Small intestine (tissue), 16 donors: ENCODE measurements at places on chromosomes 3 and 15.
A peak's percentile ranks its signal among the peaks of the same experiment; 100 is the strongest.

- peak; percentile 40 for DNase-seq
Measured at GRCh38 chr3:58529516-58530353, 7.3 kb downstream of the ACOX2 start.

DNA sequence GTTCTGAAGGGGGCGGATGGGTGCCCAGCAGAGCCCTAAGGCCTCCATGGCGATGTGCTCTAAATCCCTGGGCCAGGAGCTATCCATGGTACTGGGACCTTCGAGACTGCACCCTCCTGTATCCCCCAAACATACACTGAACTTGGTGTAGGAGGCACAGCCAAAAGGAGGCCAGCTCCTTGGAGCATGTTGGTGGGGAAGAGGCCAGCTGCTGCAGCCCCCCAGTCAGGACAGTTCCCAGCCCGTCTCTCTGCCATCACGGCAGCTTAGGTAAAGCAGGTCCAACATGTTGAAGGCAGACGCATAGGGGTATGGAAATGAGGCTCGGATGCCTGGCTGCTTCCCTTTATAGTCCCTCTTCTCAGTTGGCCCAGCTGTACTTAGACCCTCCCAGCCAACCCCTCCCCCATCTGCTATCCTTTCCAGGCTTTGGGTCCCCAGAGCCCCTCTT is 1.8 kb downstream of the CAMKV start:
- DNase-seq = peak; percentile 68

DNA sequence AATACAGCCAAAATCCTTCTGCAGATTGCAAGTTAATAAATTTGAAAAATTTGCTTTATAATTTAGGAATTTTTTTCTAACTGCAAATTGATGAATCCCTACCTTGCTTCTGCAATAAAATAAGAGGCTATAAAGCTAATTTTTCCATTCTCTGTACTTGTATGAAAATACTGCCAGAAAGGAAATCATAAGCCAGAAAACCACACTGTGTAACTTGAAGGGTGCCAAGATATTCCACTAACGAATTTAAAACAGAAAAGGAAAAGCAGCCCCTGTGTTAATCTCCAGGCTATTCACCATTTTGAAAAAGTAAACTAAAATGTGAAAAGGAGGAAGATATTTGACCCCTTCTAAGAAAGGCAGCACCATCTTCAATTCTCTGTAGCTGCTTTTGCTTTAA is 557.9 kb upstream of the ZNF385D start:
- no peak for DNase-seq

- DNase-seq = no peak
Measured at GRCh38 chr3:120741837-120742197, 499 bp downstream of the RABL3 start.

DNA sequence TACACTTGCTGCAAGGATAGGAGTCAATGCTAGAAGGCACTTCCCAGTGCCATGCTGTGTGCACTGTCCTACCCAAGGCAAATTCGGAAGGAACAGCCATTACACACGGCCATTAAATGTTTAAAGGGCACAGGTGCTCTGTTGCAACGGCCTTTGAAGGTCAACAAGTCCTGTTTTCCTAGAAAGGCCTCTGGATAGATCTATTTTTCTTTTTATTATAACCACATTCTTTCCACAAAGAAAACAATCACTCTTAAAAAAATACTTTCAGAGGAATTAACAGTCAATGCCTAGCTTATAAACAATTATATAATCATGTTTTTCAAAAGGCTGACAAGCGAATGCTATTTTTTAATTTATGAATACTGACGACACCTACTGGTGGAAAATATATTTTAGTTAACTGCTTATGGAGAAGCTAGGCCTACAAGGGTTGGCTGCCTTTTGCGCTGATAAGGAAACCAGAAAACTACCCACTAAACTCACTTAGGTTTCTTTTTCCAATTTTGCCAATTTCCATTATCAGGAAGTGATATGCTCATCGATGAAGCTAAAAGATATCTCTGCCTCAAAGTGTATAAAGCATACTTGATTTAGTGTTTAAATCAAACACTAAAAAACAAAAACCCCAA is 2.4 kb downstream of the ARHGEF3 start:
- DNase-seq = peak; percentile 77

- DNase-seq = no peak
Measured at GRCh38 chr3:136018876-136019275, 53.3 kb downstream of the PPP2R3A start.

GRCh38 chr15:40955930-40956540 is 2.8 kb downstream of the CHAC1 start:
- DNase-seq = no peak

- DNase-seq = no peak
Measured at GRCh38 chr15:35058534-35059054, 26.5 kb downstream of the NANOGP8 start.

- no peak for DNase-seq
Measured at GRCh38 chr3:101036213-101036618, 43.0 kb upstream of the ABI3BP start.

- DNase-seq = no peak
Measured at GRCh38 chr3:12751571-12751970, 7.5 kb downstream of the TMEM40 start.

GRCh38 chr15:71186267-71186666 is 71.0 kb downstream of the THSD4 start:
- no peak for DNase-seq

- no peak for DNase-seq
Measured at GRCh38 chr3:194370753-194371152, 1.2 kb upstream of the LRRC15 start.

GRCh38 chr3:166531730-166532129 is 694.5 kb upstream of the BCHE start:
- DNase-seq = no peak

DNA sequence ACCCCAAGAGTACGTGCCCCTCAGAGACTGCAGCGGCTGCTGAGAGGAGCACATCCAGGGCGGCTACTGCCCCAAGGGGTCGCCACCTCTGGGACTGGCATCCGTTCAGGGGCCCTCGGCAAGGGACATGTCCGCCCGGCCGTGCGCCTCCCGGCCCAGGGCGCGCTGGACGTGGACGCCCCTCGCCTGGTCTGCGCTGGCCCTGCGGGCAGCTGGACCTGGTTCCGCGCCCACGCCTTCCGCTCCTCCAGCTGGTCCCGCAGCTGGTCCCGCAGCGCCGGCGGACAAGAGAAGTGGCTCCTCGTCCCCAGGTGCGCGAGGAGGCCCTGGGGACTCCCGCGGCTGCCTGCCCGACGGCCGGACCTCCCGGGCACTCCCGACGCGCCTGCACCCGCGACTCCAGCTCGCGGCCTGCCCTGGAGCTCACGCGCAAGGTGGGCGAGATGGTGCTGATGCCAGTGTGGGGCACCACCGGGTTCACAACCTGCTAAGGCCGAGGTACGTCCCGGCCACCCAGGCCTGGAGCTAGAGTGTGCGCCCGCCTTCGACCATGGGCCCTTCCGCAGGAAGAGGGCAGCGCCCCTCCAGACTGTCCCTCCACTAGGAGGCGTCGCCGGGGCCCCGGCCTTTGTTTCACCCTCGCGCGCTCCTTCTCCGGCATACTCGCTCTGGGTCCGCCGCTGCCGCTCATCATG is 14.4 kb upstream of the GP9 start:
- DNase-seq = no peak

DNA sequence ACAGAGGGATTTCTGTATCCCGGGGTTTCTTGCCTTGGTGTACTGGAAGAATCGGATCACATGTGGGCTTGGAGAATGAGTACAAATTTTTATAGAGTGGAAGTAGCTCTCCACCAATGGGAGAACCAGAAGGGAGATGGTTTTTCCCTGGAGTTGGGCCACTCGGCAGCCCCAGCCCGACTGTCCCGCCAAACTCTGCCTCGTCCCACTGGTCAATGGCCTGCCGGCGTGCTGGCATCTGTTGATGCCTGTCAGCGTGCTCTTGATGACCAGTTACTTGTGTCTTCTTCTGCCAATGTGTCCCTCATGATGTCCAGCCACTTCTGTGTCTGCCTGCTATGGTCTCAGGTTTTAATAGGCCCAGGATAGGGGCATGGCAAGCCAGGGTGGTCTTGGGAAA is 100.5 kb downstream of the CFAP44 start:
- DNase-seq = no peak

DNA sequence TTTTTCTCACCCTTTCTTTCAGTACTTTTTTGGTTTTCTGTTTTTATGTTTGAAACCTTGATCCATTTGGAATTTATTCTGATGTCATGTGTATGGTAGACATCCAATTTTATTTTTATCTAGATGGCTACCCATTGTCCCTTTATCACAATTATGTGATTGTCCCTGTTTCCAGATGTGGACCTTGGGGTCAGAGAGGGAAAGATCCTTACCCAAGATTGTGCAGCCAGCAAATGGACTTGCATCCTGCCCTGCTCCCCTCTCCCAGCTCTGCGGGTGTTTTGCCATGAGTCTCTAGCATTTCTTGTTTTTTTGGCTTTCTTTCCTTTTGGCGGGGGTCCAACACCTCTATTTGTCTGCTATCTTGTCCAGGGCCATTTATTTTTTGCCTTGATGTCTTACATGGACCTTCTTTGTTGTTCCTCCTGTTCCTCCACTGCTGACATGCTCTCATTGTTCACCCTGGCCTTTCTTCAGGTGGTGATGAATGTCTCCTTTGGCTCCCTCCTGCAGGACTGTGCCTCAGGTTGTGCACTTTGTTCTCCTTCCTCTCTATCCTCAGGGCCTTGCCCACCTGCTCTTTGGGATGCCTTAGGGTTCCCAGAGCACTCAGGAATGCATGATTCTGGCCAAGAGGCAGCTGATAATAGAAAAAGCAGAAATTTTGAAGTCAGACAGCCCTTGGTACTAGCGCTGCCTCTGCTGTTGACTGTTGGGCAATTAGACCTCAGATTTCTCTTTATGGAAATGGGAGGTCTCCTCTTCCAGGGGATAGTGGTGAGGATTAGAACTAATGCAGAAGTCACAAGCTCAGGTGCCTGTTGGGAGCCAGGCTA is 84.3 kb downstream of the EEFSEC start:
- no peak for DNase-seq

- DNase-seq = no peak
Measured at GRCh38 chr15:68554721-68555678, 23.8 kb upstream of the CORO2B start.

DNA sequence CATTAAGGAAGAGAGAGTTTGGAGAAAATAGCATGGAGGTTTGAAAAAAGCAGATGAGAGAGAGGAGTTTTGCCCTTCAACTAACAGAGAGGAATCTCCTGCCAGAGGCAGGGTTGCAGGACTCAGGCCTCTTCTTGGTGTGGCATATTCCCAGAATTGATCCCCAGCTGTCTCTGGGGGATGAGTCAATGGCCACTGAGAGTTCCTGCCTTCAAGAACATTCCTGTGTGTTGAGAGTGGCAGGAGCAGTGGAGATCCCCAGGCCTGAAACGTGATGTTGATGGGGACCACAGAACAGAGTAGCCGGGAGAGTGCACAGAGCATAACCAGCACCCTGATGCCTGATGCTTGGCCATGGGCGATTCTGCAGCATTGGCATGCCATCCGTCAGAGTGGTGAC is 348.4 kb upstream of the THBS1 start:
- no peak for DNase-seq

- no peak for DNase-seq
Measured at GRCh38 chr3:134611516-134611915, 39.3 kb downstream of the KY start.

DNA sequence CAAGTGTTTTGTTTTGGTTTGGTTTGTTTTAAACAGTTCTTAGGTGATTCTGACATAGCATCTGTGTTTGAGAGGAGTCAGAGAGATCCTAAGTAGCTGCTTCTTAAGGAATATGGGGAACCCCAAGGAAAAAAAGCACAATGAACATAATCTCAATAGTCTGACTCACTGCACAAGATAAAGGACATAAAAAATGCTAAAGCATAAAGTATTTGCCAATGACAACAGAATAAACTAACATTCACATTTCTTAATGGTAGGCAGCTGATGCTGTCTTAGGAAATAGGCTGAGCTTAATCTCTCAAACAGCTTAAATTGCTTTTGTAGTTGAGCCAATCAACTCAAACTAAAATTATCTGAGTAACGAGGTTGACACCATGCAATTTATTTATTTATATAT is 2.9 kb downstream of the NCEH1 start:
- no peak for DNase-seq

- DNase-seq = peak; percentile 39
Measured at GRCh38 chr3:73433687-73434086, 191.1 kb downstream of the PDZRN3 start.

DNA sequence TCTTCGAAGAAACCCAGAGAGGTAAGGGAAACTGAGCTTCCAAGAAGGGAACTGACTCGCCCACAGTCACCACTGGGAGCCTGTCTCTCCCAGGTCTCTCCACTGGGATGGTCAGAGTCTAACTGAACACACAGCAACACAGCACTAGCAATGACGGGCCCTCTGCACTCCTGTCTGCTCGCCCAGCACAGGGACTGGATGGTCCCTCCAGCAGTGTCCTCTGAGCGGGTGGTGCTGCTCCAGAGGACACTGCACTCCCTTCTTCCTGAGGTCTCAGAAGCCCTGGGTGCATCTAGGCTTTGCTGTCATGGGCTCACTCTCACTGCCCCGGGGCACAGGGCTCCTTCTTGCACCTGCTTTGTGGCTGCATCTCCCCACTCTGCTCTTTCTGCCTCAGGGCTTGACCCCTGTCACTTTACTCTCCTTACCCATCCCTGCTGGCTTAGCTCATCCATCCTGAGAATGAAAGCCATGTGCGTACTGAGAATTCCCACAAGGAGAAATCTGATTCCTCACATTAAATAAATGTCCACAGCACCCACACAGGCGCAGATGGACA is 356.6 kb downstream of the GABRG3 start:
- DNase-seq = no peak

- no peak for DNase-seq
Measured at GRCh38 chr3:122728756-122729514, 48.3 kb downstream of the PARP14 start.

GRCh38 chr3:120481081-120481480 is 30.3 kb upstream of the FSTL1 start:
- no peak for DNase-seq

- DNase-seq = peak; percentile 50
Measured at GRCh38 chr3:111691293-111691909, 96.3 kb upstream of the ZBED2 start.

GRCh38 chr15:40843885-40844695 is at the start of gene SPINT1:
Gene SPINT1, plus strand, starts transcription at chr15:40844048. Its CDS starts 507 bp downstream, at chr15:40844555.
- peak; percentile 90 for DNase-seq

GRCh38 chr3:107032111-107032510 is 345.1 kb upstream of the CCDC54 start:
- no peak for DNase-seq

DNA sequence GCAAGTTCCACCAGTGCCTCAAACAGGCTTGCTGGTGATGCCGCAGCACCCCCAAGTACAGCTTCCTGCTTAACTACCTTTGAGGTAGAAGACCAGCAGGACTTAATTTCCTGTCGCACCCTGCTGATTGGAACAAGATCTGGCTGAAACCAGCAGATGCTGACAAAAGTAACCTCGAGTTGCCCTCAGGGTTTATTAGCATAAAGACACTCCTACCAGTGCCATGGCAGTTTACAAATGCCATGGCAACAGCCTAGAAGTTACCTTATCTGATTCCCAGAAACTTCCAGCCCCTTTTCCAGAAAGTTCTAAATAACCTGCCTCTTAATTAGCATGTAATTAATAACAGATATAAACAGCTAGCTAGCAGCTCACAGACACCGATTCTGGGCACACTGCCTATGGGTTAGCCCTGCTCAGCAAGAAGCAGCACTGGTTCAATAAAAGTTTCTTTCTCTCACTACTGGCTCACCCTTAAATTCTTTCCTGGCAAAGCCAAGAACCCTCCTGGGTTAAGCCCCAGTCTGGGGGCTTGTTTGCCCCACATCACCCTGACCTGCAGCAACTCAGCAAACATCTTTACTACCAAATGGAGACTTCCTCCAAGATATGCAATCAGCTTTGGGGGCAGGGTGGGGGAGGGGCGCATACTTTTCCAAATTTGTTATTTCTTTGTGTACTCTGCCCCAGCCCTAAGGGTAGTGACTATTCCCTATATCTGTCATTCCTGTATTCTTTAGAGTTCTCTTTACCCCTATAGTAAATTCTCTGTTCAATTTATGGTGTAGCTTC is 54.2 kb downstream of the MAP4 start:
- no peak for DNase-seq
